ENCODE measurements at places on chromosomes 2 and 18. TPM values are rescaled to one million over a fixed set of nuclear protein-coding genes. Genes with fewer than 3 reads are reported as not detected.

Gene CFAP65
- total RNA-seq, result 0.14 TPM

Gene REG3G
- not detected for total RNA-seq

Gene WDR33
- total RNA-seq, result 24.4 TPM

Gene IL1B
- total RNA-seq, result 0.18 TPM

Gene CDH19
- total RNA-seq, result 2.3 TPM

Gene SLC5A7
- total RNA-seq, result not detected

Gene NGEF
- 19.1 TPM for total RNA-seq

Gene TBR1
- not detected for total RNA-seq

Gene UGT1A10
- 0.26 TPM for total RNA-seq

Gene DLGAP1
- not detected for total RNA-seq

Gene CHN1
- 19.5 TPM for total RNA-seq

Gene ZBTB7C
- total RNA-seq, result 0.09 TPM

Gene CUL3
- total RNA-seq, result 68.8 TPM

Gene CD207
- not detected for total RNA-seq

Gene APOB
- not detected for total RNA-seq
